Stimulated activated naive CD4-positive, alpha-beta T cell (primary cell): ENCODE measurements at places on chromosomes 1 and 21.

DNA sequence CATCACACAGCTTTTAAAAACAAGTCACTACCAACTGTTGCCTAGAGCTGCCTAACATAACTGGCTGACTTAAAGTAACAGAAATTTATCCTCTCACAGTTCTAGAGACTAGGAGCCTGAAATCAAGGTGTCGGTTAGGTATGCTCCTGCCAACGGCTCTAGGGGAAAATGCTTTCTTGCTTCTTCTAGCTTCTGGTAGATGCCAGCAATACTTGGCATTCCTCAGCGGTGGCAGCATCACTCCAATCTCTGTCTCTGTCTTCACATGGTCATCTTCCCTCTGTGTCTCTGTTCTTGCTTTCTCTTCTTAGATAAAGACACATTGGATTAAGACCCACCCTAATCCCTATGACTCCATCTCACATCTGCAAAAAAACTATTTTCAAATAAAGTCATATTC is 51.5 kb downstream of the DMRTA2 start:
- no peak for DNase-seq

DNA sequence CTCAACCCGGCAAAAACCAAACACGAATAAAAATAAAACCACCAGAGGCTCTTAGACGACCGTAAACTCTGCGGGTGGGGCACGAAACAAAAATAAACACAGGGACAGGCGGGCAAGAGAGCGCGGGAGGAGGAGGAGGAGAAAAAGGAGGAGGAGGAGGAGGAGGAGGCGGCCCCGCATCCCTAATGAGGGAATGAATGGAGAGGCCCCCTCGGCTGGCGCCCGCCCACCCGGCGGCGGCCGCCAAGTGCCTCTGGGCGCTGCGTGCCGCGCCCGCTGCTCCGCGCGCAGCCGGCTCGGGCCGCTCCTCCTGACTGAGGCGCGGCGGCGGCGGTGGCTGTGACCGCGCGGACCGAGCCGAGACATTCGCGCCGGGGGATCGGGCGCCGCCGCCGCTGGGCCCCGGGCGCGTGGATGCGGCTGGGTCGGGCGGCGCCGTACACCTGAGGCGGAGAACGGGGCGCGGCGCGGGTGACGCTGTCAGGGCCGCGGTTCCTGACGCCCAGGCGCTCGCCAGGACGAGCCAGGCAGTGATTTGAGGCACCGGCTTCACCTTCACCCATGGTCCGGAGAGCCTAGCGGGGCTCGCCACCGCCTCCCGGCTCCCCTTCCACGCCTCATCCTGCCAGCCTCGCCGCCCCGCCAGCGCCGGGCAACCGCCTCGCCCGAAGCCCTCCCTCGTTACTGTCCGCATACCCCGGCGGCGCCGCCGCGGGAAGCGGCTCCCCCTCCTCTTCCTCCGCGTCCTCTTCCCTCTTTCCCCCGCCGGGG is at the start of gene MARK1:
MARK1 (plus strand) TSS at position 229 of the 771 bp plus-strand sequence. CDS start 687 bp downstream, outside the sequence.
- no peak for DNase-seq

- no peak for DNase-seq
Measured at GRCh38 chr1:10514490-10515235, 39.9 kb downstream of the PEX14 start.

GRCh38 chr1:34265396-34265795 is 88.7 kb downstream of the C1orf94 start:
- no peak for DNase-seq

- no peak for DNase-seq
Measured at GRCh38 chr1:246165826-246166709, 341.0 kb downstream of the SMYD3 start.

DNA sequence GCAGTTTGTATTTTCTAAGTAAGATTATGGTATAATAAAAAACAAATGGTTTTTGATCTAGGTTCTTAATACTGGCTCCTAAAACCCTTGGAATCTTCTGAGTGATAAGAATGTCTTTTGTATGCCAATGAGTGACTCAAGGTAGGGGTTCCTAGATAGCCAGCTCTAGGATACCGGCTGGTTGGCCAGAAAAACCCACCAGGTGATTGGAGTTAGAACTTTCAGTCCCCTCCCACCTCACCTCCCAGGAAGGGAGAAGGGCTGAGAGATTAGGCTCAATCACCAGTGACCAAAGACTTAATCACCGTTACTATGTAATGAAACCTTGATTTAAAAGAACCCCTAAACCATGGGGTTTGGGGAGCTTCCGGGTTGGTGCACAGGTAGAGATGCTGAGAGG is 8.7 kb upstream of the BRDT start:
- DNase-seq, result no peak

DNA sequence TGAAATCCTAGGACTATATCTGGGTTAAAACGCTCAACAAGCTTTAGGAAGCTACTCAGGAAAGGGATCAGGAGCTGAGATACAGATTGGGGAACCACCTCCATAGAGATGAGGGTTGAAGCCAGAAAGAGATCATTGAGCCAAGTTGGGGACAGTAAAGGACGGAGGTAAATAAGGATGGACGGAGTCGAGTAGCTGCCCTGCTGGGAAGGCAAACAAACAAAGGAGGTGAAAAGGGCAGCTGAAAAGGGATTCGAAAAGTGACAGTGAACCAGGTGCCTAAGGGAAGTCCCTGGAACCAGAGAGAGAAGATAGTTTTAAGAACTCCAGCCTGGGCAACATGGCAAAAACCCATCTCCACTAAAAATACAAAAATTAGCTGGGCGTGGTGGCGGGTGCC is 6.3 kb upstream of the CAMSAP2 start:
- DNase-seq, result no peak

GRCh38 chr1:51287966-51288365 is 42.4 kb downstream of the TTC39A start:
- no peak for DNase-seq

DNA sequence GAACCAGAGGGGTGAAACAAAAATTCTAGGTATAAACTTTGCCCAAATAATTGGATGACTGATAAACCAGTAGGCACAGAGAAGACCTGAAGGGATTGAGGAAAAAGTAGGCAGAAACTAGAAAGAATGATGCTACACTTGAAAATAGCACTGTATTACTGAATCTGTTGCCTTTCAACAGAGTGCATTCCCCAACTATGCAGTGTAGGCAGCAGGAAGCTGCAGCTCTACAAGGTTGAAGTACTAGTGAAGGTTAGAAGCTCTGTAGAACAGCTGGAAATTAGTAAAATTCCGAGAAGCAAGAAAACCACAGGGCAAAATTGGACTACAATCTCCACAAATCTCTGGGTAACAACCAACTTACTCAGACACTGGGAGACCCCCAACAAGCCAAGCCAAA is 27.4 kb downstream of the ZNF644 start:
- no peak for DNase-seq

DNA sequence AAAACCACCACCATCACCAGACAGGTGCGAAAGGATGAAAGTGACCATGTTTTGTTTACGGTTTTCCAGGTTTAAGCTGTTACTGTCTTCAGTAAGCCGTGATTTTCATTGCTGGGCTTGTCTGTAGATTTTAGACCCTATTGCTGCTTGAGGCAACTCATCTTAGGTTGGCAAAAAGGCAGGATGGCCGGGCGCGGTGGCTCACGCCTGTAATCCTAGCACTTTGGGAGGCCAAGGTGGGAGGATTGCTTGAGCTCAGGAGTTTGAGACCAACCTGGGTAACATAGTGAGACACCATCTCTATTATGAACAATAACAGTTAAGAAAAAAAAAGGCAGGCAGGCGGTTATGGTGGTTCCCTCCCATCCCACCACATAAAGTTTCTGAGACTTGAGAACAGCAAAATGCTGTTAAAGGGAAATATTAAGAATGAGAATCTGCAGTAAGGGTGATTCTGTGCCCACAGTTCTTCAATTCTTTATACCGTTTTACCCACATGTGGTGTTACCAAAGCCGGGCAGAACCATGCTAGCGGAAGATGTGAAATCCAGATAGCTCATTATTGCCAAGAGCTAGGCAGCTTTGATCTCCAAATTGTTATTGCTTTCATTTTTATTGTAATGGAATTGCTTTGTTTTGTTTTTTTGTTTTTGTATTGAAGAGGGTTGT is 34.5 kb upstream of the TDRD10 start:
- DNase-seq, result no peak

DNA sequence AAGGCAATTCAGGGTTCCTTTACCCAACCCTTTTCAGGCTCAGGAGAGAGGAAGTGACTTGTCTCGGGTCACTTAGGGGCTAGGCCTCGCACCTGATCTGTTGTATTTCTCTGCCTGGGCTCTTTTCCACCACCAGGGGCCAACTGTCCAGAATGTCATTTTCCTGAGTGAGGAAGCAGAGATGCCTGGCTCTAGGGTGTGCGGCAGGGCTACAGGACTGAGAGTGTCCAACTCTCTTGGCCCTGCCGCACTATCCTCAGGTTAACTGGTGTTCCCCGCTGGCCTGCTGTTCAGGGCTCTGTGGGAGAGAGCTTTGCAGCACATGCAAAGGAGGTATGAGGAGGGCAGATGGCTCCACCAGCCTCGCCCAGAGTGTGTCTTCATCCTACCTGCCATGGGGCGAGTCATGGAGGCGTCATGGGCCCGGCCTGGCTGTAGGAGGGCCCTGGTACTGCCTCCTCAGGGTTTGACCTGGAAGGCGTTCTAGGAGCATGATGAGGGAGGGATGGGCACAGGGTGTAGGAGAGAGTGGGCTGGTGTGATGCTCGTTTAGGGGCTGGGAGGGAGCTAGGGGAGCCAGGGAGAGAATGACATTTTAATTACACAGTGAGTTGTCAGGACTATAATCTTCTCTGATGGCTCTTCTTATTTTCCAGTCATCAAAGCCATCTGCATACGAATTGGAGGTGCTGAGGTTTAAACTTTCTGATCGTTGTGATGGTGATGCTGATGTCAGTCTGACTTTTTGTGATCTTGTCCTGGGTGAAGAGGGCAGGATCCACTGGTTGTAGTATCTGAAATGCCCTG is 128.3 kb downstream of the NOS1AP start:
- DNase-seq, result no peak

- DNase-seq, result no peak
Measured at GRCh38 chr1:217238945-217239344, 391.9 kb downstream of the GPATCH2 start.

- no peak for DNase-seq
Measured at GRCh38 chr1:22283596-22283995, 140.7 kb upstream of the WNT4 start.

DNA sequence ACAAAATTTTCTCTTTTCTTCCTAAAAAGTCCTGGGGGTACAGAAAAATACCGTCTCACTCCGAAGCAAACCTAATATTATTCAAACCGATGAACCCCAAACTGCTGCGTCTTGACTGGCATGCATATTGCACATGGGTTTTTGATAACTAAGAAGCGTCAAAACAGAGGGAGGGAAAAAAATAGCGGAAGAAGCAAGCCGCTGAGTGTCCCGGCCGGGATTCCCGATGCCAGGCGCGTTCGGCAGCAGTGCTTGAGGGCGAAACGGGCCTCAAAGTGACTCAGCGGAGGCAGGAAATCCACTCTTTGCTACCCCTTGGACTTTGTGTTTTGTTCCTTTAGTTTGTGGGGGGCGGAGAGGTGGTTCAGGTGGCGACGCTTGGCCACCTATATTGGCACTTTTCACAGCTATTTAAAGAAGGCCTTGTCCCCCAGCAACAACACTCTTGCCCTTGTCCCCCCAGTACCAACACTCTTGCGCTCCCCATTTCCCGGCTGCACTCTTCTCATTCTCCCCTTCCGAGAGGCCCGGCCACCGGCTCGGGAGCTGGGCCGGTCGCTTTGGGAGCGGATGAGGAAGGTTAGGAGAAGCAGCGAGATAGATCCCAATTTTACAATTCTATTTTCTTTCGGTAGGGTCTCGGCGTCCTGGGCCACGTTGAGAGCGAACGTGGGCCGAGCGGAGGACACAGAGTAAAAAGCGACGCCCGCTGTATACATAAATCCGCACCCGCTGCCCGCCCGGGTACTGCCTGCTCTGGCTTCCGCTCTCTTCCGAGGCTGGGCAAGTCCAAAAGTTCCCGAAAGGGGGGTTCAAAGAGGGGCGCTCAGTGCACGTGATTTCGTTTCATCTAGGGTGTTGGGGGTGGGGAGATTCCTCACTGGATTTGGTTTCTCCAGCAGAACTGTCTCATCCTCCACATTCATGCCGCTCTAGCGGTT is 2.5 kb downstream of the LMX1A start:
- DNase-seq, result no peak

DNA sequence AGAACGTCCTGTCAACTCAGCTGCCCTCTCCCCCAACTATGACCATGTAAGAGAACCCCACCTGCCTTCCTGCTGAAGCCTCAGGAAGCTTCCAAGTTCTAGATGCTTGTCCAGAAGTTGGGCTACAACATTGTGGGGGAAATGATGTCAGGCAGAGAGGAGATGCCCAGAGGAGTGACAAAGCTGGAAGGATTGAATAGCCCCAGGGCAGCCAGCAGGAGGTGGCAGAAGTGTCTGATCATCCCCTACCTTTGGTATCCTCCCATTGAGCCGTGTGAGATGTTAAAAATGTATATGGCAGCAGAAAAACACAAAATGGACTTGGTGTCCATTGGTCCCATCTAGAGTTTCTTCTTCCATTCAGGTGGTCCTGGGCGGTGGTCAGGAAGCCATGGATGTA is 6.6 kb downstream of the EIF3I start:
- no peak for DNase-seq

- DNase-seq, result no peak
Measured at GRCh38 chr1:228957535-228957934, 222.3 kb downstream of the RHOU start.

- DNase-seq, result no peak
Measured at GRCh38 chr1:227318853-227319607, 738 bp upstream of the CDC42BPA start.

DNA sequence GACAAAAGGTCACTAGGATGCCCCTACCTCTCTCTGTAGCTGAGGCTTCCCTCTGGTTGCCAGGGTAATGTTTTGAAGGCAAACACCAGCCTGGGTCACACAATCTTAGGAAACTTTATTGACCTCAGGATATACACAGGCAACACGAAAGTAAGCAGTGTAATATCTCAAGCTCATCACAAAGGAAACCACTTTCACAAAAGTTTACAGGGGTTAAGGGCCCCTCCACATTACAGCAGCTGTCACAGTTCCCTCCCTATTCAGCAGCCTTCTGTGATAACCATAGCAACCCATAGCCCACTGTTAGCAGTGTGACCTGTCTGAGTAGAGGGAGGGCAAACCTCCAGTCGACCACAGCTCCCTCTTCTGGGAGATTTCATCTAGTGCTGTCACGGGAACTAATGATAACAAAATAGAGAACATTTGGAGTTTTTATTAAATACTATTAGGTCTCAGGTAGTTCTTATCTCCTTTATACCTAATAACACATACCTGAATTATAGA is 149.8 kb downstream of the PTPRC start:
- no peak for DNase-seq

DNA sequence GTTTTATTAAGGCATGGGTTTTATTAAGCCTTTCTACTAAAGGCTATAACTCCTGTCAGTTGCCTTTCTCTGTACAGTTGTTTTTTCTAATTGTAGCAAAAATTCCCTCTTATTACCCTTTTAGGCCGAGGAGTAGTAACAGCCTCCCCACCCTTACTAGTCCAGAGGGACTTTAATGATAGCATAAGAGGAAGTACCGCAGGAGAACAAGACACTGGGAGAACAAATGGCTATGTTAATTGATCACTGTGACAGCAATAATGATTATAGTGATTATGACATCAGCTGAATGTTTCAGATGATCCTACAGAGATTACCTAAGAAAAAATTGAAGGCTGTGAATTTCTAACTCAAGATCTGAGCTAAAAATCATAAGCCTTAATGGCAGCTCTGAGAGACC is 383.0 kb upstream of the PTBP2 start:
- no peak for DNase-seq

GRCh38 chr1:204624631-204625216 is 60.8 kb downstream of the LRRN2 start:
- no peak for DNase-seq
